ENCODE measurements at places on chromosomes 7 and 10.
A peak's percentile ranks its signal among the peaks of the same experiment; 100 is the strongest.

DNA sequence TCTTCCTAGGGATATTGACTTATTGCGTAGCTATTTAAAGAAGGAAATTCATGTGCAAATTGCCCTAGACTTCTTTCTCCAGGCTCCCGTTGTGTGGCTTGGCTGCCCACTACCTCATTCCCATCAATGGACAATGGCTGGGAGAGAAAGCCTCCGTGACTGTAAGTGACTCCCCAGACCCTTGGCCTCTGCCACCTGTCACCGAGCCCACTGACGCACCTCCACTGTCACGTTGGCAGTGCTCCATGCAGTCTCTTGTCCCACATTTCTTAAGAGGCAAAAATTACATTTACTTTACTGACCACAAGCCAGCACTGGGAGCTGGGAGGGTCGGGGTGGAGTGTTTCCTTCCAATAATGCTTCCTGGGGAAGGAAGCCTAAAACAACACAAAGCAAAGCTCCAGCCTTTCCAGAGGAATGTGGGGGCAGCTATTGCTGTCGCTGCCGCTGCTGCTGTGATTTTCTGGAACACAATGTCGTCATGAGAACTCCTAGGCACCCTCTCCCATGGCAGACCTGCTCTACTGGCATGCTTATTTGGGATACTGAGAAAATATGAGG lies 89.7 kb upstream of the STEAP1B start:
- peak; percentile 41 for DNase-seq

DNA sequence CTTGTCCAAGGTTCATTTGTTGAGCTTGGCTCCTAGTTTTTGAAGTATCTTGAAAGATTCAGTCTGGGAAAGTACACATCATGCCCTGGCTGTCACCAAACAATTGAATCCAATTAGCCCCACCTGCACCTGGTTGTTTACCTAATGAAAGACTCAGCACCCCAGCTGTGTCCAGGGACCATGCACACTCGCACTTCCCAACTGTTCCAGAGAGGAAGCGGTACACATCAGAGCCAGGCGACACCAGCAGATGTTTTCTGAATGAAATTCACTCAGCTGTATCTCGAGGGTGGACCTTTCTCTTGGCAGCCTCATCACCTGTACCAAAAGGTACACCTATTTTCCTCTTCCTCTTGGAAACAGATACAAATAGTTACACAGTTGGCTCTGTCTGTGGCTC lies 216.4 kb upstream of the LRGUK start:
- DNase-seq: no peak

- DNase-seq: no peak
Measured at GRCh38 chr10:100520811-100521210, 1.1 kb upstream of the SEC31B start.

DNA sequence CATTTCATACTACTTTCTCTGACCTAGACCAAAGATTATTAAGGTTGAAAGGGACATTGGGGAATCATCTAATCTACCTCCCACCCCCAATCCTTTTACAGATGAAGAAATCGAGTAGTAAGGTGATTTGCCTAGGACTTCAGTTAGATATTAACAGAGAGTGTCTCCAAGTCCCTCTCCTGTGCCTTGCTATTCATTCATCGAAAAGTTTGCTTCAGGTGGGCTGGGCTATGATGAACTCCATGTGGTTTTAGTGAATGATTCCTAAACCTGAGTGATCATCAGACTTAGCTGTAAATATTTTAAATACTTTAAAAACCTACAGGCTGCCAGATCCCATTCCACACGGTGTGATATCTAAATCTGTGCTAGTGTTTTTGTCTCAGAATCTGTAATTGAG lies 259.4 kb upstream of the SORCS1 start:
- no peak for DNase-seq

DNA sequence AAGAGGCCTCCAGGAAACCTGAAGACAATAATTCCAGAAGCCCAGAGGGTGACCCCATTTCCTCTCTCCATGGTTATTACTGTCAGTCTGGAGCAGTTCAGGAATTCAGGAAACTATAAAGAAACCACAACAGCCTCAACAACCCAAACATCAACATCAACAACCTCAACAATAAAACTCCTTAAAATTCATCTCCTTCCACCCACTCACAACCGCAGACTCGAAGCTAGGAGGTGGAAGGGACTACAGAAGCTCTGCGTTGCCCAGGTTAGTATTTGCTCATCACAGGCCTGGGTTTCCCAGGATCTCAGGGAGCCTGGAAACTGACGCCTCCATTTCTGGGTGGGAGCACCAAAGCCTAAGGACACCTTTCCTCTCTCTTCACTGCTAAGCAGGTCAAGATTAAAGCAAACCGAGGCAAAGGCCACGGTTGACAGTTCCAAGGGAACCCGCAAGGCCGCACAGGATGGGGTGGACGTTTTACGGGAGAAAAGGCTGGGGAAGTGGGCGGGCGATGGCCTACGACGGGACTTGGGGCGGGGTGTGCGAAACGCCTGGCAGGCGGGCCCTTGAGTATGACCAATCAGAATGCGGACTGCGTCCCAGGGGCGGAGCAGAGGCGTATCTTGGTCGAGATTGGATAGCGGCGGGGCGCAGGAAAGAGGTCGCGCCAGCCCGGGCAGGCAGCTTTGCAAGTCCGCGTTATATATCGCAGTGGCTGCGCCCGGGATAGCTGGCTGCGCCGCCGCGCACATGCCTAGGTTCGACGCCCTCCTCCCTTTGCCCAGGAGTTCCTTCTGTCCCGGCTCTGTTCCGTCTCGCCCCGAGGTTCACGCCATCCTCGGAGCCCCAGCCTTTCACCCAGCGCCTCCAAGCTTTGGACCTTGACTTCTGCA lies at the start of gene ELOVL3:
Gene ELOVL3 (plus strand): TSS at position 654 of the 896 bp plus-strand sequence. CDS start 250 bp downstream, outside the sequence.
- DNase-seq: peak; percentile 74
